ENCODE measurements at places on chromosomes 16 and 17.

GRCh38 chr17:78793968-78794367 lies 11.9 kb upstream of the CYTH1 start:
- no peak for DNase-seq

DNA sequence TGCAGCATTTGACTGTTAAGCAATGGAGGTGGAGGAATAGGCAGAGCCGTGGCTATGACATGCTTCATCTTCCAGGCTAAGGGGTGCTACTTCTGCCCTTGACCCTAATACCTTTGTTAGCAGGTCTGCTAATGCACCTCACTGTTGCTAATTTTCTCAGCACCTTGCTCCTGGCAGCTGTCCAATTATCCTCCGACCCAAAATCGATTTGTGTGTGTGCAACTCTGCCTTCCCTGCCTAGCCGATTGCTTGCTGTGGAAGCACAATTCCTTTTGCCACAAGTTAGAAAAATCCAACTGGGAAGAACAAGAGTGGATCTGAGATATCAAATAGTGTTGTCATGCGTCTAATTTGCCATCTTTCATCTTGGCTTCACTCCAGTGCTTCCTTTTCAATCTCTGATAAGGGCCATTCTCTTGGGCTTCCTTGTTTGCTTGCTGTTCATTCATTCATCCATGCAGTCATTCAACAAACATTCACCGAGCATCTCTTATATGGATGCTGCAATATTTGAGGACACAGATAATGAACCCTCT lies 422.8 kb downstream of the RBFOX1 start:
- DNase-seq: no peak

- no peak for DNase-seq
Observed at GRCh38 chr17:31967648-31968047, 30.8 kb downstream of the SUZ12 start.

- no peak for DNase-seq
Observed at GRCh38 chr16:28267356-28267755, 25.0 kb upstream of the SBK1 start.

DNA sequence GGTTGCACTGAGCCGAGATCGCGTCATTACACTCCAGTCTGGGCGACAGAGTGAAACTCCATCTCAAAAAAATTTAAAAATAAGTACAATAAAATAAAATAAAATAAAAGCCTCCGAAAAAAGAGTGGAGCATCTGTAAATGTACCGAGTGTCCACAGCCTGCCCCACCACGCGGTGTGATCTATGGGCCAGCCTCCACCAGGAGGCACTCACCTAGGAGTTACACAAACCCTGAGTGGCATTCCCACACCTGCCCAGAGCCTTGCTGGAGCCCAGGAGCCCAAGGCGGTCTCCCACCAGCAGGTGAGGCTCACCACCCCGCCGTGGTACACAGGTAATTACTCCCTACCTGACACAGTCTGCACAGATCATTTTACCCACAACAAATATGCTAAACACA lies 183.2 kb downstream of the ZNF423 start:
- no peak for DNase-seq

DNA sequence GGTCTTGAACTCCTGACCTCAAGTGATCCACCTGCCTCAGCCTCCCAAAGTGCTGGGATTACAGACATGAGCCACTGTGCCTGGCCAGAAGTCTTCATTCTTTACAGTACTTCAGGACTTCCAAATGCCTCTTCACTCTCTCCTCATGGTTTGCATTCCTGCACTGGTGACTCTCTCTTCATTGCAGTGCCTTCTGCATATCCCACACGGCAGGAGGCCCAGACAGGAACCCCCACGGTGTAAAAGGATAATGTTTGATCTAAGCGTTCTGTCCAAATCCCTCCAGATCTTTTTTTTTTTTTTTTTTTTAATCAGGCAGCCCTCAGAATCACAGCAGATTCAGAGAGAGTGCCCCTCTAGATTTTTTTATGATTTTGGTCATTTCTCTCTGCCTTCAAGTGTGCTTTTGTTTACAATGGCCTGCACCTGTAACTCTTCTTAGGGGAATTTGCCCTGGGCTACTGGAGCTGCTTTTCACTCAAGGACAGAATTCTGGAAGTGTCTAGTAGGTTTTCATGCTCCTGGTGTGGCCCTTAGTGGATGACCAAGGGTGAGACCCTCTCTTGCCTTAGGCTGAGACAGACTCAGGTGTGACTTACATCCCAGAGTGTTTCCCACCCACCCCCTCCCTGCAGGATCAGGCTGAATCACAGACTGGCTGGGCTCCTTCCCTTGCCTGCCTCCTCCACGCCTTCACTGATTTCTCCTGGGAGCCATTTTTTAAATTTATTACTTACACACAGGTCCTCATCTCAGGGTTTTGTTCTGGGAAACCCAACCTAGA lies 19.8 kb upstream of the NF1 start:
- DNase-seq: no peak

DNA sequence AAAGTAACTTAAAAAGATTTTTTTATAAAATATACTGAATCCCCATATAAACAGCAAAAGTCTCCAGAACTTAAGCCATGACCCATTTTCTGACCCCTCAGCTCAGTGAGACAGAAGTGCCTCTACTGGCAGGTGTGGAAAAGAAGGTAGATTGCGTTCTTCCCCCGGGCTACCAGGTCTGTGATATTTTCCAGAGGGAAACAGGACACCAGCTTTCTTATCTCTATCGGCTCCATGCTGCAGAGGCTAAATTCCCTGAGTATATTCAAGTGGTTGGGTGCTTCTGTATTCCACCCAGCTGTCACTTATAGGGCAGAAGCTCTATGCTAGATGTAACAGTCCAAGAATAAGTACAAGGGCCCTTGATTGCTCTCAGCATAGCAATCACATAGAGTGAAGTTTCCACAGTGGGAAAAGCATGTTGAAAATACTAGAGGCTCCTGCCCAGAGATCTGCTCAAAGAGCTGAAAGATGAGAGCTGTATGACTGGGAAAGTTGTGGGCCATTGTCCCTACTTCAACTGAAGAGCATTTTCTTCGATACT lies 687.3 kb downstream of the CDH11 start:
- DNase-seq: no peak

DNA sequence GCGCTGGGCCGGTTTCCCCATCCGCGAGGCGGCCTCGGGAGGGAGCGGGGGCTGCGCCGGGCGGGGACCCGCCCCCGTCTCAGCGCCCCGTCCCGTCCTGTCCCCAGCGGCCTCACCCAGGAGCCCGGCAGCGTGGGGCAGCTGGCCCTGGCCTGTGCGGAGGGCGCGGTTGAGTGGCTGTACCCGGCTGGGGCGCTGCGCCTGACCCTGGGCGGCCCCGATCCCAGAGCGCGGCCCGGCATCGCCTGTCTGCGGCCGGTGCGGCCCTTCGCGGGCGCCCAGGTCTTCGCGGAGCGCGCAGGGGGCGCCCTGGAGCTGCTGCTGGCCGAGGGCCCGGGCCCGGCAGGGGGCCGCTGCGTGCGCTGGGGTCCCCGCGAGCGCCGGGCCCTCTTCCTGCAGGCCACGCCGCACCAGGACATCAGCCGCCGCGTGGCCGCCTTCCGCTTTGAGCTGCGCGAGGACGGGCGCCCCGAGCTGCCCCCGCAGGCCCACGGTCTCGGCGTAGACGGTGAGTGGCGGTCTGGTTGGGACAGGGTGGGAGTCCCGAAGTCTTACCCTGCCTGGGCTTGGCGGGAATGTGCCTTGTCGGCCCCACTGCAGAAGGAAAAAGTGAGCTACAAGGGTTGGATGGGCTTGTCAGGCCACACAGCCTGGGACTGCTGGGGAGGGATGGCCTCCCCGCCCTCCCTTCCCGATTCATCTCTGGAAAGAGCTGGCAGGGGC lies 720 bp downstream of the METRN start:
- no peak for DNase-seq

DNA sequence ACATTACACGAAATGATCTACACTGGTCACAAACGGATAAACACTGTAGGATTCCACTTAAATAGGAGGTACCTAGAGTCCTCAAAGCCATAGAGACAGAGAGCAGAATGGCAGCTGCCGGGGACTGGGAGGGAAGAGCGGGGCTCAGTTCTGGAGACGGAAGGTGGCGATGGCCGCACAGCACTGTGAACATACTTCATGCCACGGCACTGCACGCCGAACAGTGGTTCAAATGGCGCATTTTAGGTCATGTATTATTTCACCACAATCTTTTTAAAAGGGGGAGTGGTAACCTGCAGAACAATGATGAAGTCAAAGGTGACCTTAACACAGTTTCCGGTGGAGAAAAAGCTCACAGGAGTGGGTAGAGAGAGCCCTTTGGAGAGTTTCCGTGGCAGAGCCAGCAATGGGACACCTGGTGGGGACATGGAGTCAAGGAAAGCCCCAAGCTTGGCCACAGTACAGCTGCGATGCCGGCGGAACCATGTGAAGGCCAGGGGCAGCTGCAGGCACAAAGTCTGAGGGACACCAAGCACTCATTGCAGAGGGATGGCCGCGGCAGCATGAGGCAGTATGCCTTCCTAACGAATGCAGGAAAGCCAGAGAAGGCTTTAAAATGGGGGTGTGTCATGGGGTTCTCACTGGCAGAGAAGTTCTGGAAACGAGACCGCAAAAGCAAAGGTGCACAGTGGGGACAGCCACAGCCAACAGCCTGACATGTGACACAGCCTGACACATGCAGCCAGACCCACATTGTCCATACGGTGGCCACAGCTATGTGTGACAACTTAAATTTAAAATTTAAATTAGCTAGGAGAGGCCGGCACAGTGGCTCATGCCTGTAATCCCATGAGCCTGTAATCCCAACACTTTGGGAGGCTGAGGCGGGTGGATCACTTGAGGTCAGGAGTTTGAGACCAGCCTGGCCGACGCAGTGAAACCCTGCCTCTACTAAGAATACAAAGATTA lies 7.3 kb downstream of the FLCN start:
- no peak for DNase-seq

- DNase-seq: no peak
Observed at GRCh38 chr16:29862383-29862883, 593 bp downstream of the CDIPT start.

DNA sequence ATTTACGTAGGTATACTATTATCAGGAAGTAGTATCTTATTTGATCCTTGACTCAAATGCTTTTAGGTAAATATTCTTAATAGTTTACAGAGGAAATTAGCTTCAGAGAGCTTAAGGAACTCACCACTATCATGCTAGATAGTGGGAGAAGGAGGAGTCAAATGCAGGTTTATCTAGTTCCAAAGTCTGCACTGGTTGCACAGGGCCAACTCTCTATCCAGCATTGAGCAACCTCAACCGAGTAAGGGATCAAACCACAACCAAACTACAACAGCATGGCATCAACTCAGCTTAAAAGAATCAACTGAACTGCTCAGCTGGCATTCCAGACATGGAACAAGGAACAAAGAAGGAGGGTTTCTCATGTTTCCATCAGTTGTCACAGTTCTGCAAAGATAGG lies 306.0 kb downstream of the MAF start:
- DNase-seq: no peak

DNA sequence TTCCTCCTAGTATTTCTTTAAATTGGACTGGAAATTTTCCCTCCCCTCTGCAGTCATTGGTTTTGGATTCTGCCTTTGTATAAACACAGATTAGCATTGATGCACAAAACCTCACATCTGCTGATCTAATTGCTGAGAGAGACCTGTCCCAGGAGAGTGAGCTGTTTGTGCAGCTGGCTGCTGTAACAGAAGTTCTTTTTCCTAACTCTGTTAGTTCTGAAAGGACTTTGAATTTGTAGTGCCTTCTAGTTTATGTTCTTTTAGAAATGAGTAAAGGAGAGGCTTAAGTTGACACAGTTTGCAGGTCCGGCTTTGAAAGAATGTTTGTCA lies 45.2 kb upstream of the KPNB1 start:
- no peak for DNase-seq

DNA sequence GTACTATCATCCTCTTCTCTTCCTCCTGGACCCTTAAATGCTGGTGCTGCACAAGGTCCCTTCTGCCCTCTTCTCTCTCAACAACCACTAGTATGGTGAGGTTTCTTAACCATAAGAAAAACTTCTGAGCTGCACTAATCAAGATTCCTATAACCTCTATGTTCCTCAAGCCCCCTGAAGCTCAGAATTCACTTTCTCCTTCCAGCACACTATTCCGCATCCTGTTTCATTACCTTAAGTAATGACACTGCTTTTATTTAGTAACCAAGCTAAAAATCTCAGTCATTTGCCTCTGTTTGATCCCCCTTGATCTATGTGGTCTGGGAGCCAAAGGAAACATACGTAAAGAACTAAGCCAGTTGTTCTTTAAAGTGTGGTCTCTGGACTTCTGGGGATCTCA lies 20.1 kb downstream of the KANSL1 start:
- no peak for DNase-seq

GRCh38 chr17:40175928-40176753 lies 1.1 kb upstream of the RAPGEFL1 start:
- no peak for DNase-seq

DNA sequence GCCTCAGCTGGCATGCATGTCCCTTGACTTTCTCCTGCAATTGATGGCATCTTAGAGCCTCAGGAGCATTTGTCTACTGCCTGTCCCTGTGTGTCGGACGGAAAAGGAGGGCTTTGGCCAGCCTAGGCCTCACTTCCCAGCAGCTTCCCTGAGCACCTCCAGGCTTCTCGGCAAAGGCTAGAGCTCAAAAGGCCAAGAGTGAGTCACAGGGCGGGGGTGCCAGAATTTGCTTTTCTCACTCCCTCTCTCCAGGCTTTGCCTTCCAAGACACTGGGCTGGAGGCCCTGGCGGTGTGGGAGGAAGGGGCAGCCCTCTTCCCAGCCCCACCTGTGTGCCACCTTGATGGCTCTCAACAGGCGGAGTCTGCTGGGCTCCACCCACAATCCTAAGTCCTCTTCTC lies 107.3 kb upstream of the MAF start:
- no peak for DNase-seq

GRCh38 chr17:81811705-81812570 lies 8.0 kb downstream of the GCGR start:
- DNase-seq: no peak

DNA sequence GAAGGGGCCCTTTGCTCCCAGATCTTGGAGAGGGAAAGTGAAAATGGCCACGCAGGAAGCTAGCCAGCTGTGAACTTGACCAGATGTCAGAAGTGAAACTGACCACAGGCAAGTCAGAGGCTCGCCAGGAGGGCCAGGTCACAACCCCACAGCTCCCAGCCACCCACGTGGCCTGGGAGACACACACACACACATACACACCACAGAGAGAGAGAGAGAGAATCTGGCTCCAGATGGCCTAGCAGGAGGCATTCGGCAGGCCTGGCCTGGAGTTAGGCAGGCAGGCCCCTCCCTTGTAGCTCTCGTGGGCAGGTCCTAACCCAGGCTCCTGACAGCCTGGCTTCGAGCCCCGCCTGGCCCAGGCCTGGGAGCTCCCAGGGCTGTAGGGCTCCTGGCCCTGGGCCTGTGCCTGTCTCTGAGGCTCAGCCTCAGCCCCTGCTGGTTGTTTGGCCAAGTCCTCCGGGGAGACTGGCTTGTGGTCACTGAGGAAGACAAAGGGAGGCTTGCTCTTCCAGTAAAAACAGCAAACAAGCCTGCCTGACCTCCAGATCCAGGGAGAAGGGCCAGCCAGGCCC lies 20.2 kb downstream of the NGFR start:
- peak; percentile 81 for DNase-seq
